Esophagus (tissue), 2 donors: ENCODE measurements at places on chromosomes 3 and 15. TPM values are rescaled to one million over a fixed set of nuclear protein-coding genes. Genes with fewer than 3 reads are reported as not detected.

FAM107A gene
- polyA plus RNA-seq, result 7.2 TPM

BDH1 gene
- polyA plus RNA-seq, result 49.5 TPM

SLC24A5 gene
- not detected for polyA plus RNA-seq

CYP1A1 gene
- polyA plus RNA-seq, result 0.08 TPM

TLNRD1 gene
- 5.6 TPM for polyA plus RNA-seq

WDR93 gene
- polyA plus RNA-seq, result 0.02 TPM
